ENCODE measurements at places on chromosomes 2 and 18.

DNA sequence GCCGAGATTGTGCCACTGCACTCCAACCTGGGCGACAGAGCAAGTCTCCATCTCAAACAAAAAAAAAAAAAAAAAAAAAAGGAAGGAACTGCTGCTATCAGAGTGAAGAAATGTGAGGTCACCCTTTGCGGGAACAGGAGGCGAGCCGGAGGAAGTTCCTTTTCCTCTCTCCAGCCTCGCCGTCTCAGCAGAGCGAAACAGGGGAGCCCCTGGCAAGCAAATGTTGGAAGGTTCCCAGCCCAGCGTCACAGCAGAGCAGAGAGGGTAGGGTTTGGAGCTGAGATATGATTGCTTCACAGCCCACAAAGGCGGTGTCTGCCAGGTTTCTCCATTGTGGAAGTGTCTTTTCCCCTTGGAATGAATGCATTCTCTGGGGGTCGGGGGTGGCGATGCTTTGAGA, 28.5 kb downstream of the SLC20A1 start:
- DNase-seq = no peak

DNA sequence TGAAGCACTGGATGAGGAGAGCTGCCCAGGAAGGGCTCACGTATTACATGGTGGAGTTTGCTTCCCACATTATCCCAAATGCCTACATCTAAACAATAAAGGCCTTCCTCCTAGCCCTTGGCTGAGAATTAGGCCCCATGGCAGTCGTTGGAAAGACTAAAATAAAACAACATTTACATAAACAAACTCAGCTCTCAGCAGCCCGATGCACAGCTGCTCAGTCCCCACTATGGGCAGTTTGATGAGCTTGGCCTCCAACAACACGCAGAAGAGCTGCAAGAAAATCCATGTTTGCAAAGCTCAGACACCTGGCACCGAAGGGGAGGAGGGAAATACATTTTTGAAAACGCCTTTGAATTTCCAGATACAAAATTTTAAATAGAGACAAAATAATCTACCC, 352.4 kb downstream of the EIPR1 start:
- DNase-seq = no peak

DNA sequence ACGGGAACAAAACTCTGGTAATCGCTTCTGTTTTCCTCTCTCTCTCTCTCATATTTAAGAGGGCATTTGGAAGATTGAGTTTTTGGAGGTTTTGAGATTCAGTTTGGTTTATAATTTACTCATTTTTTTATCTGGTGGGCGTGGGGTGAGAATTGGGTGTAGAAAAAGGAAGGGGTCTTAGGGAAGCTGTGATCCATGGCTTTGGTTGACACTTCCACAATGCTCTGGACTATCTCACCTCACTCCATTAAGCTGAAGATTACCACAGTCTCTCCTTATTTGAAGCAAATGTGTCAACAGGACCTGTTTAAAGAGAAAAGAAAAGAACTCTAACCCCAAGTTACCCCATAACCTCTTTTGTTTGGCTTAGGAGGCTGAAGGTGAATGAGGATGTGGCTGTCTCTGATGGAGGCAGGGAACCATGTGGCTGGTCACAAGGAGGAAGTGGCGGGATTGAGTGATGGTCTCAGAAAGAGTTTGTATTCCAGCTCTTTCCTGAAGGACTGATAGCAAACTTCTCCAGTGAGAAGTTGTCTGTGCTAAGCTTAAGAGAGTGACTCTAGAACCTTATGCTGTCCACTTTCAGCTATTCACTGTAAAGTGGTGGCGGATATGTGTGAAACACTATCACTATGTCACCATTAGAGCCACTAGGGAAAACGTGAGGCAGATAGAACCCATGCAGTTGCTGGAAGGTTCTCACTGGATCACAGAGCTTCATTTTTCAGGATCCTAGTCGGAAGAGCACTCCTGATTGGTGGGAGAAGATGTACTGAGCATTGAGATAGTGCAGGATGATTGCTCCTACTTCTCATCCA, 934 bp downstream of the ZNF804A start:
- DNase-seq = no peak

DNA sequence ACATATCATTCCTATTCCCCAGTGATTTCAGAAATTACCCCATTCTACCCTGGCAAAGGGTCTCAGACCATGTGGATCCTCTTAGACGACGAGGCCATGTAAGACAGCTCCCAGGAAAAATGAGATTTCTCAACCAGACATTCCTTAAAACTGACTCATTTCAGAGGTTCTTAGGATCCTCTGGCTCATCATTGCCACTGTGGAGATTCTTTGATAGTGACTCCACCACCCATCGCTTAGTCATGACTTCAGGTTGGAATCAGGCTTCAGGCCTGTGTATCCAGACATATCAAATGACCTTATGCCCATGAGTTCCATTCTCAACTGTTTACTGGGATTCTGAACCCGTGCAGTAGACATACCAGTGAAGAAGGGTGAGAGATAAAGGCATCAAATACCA, 245.6 kb upstream of the TCF4 start:
- DNase-seq = peak; percentile 90
